ENCODE measurements at places on chromosomes 12 and 14.

- no peak for DNase-seq
Observed at GRCh38 chr12:92502417-92503028, 200.3 kb upstream of the PLEKHG7 start.

DNA sequence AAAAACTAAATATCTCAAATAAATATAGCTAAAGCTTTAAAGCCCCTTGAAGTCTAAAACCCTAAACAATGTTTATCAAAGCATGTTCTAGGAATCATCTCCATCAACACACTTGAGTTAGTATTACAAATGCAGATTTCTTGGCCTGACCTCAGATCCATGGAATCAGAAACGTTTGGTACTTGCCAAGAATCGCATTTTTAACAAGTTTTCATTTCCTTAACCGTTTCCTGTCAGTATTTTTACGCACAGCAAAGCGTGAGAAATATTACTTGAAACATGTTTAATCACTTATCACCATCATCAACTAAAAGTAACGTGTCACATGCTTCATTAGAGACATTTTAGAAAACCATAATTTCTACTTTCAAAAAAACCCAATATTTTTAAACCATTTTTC, 9.7 kb downstream of the SLCO1C1 start:
- no peak for DNase-seq

GRCh38 chr12:91381309-91381804, 198.7 kb upstream of the DCN start:
- peak; percentile 8 for DNase-seq

- DNase-seq: no peak
Observed at GRCh38 chr12:106246891-106247673, 738 bp downstream of the CKAP4 start.

- DNase-seq: no peak
Observed at GRCh38 chr12:105020241-105020962, 34.3 kb downstream of the NOPCHAP1 start.

GRCh38 chr14:79911744-79912143, 299.6 kb downstream of the DIO2 start:
- no peak for DNase-seq

- DNase-seq: no peak
Observed at GRCh38 chr12:119089380-119090013, 89.2 kb upstream of the HSPB8 start.

- no peak for DNase-seq
Observed at GRCh38 chr12:54572881-54573280, 15.6 kb downstream of the PPP1R1A start.

DNA sequence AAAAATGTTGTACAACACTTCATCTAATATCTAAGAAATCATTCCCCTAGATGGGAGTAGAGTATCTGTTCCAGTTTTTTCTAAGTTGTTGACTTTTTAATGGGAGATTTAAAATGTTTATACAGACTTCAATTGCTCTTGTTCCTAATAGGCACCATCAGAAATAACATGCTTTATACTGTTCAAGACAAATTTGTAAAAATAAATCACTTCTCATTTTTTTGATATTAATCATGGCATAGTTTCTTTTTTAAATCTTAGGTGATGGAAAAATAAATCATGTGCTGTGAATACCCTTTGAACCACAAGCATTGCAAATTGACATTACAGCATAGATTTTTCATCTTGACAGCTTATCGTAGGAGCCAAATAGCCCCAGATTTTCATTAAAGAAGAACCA, 473.5 kb upstream of the MGAT4C start:
- no peak for DNase-seq

DNA sequence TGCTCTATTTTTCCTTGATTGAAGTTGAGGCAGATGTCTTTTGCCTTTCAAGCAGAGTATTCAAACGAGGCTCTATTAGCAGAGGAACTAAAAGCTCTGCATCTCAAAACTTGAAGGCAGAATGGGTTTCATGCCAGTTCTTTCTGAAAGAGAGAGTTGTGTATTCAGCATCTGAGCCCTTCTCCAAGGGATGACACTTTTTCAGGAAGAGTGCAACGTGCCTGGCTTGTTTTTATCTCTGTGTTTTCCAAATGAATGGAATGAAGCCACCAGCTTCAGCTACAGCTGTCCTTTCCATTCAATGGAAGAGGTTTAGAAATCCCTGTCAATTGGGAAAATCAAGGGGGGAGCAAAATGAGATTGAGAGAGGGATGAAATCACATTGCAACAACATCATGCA, 14.6 kb downstream of the BEST3 start:
- no peak for DNase-seq

GRCh38 chr14:56817396-56817921, 7.2 kb upstream of the OTX2 start:
- DNase-seq: no peak

- DNase-seq: no peak
Observed at GRCh38 chr14:105930572-105930971, 404.2 kb downstream of the TMEM121 start.

DNA sequence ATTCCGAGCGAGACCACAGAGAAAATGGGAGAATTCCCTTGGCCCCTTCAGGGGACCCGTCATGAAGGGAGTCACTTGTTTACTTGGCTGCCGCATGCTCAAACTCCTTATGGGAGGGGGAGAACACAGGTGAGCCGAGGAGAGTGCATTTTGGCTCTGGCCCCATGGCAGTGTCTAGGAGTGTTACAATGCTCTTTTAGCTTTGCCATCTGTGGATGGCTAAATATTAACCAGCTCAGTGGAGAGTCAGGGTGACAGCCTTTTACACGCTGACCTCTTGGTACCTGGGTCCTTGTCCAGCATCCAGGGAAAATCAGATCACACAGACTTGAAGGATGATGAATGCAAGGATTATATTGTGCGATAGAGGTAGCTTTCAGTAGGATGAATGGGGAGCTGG, 146.4 kb upstream of the ATXN7L3B start:
- DNase-seq: no peak

- DNase-seq: no peak
Observed at GRCh38 chr12:96502477-96502876, 13.1 kb downstream of the CFAP54 start.

GRCh38 chr12:110649341-110649847, 35.5 kb downstream of the TCTN1 start:
- DNase-seq: no peak

DNA sequence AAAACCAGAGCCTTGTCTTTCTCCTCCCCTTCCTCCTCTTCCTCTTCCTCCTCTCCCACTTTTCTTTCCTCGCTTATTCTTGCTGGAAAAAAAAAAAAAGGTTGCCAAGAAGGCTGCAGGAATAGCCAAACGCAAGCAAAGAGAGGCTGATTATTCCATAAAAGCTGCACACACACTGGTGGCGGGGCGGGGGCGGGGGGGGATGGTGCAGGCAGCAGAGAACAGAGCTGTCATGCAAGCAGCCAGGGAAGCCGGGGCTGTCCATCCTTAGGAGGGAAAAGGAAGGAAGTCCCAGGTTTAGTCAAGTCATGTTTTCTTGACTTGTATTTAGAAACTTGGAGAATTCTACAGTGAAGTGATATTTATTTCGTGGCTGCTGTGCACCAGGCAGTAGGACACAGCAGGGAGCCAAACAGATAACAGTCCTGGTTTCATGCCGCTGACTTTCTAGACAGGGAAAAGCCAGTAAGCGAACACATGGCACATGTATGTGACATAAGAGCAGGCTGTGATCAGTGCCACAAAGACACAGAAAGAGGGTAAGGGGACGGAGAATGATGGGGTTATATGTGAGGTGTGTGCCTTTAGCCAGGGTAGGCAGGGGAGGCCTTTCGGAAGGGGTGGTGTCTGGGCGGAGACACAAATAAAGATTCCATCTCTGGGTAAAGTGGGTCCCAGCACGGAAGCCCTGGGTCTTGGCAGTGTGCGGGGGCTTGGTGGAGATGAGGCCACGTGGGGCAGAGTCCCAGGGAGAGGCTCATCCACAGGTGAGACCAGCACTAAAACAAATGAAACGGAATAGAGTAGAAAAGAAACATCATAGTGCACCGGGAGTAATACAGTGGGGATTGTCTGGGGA, 56.6 kb upstream of the SCN8A start:
- DNase-seq: no peak

- DNase-seq: no peak
Observed at GRCh38 chr14:103084021-103084919, at the start of gene LBHD2. Gene LBHD2, plus strand, starts transcription at chr14:103084210. Its CDS starts 1,803 bp downstream, at chr14:103086013.

GRCh38 chr12:15600223-15600935, 188.8 kb downstream of the EPS8 start:
- DNase-seq: no peak

DNA sequence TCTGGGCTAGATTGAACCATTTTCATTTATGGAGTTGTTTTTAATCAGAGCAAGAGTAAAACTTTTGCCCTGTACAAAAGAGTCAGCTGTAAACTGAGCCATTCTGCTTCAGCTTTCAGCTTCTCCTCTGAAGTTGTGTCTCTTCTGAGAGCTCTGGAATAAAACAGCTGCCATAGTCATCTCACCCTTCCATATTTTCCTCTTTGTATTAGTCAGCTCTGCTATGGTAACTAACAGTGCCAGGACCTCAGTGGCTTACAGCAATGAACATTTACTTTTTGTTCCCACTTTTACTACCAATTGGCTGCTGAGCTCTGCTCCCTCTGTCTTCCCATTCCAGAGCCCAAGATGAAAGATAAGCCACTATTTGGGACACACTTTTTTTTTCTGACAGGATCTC, 178.5 kb downstream of the DAD1 start:
- DNase-seq: no peak

DNA sequence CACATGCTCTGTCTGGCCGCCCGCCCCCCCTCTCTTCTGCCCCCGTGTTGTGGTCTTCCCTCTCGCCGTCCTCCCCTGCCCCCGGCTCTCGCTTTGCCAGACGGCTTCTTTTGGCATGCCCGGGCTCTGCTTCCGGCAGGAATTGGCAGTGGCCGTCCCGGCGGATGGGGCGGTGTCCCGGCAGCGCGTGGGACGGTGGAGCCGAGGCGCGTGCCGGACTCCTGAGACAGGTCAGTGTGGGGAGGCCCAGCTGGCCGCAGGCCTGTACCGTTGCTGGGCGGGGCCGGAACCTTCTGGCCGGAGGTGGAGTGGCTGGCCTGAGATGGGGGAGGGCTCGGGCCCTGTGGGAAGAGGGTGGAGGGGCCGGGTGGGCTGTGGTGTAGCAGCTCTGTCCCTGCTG, 17.1 kb downstream of the KIF26A start:
- no peak for DNase-seq

DNA sequence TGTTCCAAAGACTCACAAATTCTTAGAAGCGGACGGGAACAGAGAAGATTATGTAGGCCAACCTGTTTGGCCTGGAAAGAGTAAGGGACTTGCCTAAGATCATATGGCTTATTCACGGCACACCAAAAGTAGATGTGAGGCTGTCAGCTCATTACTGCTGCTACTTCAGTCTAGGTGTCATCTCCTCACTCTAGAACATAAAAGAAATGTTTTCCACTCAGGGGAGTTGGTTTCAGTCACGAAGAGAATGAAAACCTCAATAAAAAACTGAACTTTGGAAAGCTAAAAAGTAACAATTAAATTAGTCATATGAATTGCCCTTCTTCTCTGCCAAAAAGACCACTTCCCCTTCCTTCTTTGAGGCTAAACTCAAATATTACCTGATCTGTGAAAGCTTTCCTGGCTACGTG, 658 bp upstream of the CEP128 start:
- no peak for DNase-seq

DNA sequence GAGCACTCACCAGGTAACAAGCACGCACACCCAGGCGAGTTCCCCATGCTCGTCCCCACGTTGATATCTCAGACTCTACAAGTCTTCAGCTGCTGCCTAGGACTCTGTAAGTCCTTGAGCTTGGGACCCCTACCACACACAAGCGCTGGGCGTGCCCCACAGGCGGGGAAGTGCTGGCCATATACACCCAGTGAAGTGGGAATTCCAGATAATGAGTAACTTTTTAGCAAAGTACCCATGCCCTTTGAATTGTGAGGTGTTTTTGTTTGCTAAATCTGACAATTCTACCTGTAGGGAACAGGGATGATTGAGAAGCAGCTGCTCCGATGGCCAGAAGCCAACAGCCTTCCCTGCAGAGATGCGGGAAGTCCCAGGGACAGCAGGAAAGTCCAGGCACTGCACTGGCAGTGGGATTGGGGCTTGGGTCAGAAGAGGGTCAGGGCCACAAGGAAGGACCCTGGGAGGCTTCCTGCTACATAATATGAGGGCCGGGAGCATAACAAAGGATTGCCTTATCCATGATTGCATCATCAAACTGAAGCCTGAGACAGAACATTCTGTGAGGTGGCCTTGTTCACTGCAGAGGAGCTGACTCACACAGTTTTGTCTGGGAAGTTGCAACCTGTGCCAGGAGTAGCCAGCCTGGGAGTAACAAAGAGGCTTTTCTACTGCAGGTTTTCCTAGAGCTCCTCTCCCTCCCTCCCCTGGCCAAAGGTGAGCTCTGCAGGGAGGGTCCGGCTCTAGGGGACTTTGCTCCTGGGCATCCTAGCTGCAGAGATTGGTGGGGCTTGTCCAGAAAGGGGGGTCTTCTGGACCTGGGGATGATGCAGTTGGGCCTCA, 13.2 kb upstream of the SERPINA3 start:
- peak; percentile 83 for DNase-seq

DNA sequence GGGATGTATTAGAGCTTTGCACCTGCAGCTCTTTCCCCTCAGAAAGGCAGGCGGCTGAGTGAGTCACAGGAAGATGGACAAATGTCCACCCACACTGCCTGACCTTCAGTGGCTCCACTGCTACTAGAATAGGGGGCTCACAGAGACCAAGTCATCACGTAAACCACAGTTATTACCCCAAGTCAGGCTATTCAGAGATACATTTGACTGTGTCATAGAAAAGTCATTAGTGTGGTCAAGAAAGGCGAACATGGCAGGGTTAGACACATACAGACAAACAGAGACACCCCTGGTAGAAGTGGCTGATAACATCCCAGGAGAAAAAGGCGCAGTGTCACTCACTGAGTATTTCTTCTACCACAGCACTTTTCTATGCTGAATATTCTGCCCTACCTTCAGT, 36.0 kb downstream of the GCH1 start:
- DNase-seq: no peak

DNA sequence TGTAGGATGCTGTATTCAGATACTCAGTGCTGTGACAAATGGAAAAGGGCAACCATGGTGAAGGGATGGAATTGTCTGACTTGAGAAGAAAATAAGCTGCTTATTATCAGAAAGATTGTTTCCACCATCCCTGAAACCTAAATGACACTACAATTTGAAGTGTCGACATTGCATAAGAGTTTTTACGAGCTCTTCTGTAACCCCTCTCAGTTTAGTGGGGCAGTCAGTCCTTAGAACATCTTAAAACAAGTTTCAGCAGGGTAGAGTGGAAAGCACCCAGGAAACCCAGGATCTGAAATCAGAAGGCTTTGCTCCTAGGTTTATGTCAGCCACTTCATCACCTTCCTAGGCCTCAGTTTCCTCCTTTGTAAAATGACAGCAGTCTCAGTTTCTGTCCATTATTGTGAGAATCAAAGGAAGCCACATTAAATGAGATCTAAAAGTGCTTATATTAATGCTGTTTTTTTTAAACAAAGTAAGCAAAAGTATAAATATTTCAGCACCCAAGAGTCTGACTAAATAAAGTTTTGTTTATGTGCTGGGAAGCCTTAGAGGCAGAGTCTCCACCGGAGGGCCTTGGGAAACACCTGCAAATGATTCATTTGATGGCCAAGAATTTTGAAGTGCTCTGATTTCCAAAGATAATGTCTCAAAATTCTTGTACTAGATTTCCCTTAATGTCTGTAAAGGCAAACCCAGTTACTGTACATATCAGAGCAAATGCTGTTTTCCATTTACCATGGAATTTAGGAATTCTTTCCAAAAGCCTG, 1.8 kb downstream of the IFT43 start:
- no peak for DNase-seq
